Left cardiac atrium (tissue), 4 donors: ENCODE measurements at places on chromosomes 2 and 18. TPM values are rescaled to one million over a fixed set of nuclear protein-coding genes. Genes with fewer than 3 reads are reported as not detected.

RND3 gene
- total RNA-seq: 18.5 TPM

STAM2 gene
- 27.7 TPM for total RNA-seq

IL1RL2 gene
- 0.15 TPM for total RNA-seq

PLGLB2 gene
- total RNA-seq: 1.3 TPM

SLC9A2 gene
- total RNA-seq: 0.03 TPM

PMAIP1 gene
- 0.50 TPM for total RNA-seq

DSG4 gene
- not detected for total RNA-seq
